Stimulated activated CD4-positive, alpha-beta T cell treated with anti-CD3 and anti-CD28 coated beads, Interleukin-15, amount 100 ng/mL, for 1 hour (primary cell): ENCODE measurements at places on chromosomes 12 and 14.

- DNase-seq: no peak
Observed at GRCh38 chr12:108751821-108752220, 20.5 kb upstream of the CORO1C start.

GRCh38 chr12:13071305-13072280 lies 27.4 kb downstream of the FAM234B start:
- no peak for DNase-seq

- no peak for DNase-seq
Observed at GRCh38 chr12:54980341-54980740, 4.2 kb downstream of the TESPA1 start.

DNA sequence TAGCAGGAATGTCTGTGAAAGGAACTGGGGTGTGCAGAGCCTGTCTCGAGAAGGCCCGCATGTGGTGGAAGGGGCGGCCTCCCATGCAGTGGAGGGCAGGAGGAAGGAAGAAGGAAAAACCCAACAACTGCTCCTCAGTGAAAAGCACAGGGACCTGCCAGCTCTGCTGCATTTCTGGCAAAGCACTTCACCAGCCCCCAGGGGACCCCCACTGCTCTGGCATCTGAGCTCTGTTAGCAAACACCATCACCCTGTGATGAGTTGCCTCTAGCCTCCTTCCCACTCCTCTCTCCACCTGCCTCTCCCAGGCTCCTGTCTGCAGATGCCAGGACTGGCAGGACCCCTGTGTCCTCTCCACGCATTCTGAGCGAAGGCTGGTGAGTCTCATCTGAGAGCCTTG lies 69.0 kb upstream of the DDX11 start:
- DNase-seq: no peak

- no peak for DNase-seq
Observed at GRCh38 chr14:34993426-34993825, 10.6 kb downstream of the SRP54 start.

GRCh38 chr14:47626151-47627035 lies 49.0 kb downstream of the MDGA2 start:
- no peak for DNase-seq

GRCh38 chr14:50859296-50859624 lies 12.6 kb upstream of the ABHD12B start:
- no peak for DNase-seq

- no peak for DNase-seq
Observed at GRCh38 chr14:56073799-56074198, 44.4 kb upstream of the PELI2 start.
